NCI-H82 (cell line): ENCODE measurements at places on chromosomes 13 and 19.

DNA sequence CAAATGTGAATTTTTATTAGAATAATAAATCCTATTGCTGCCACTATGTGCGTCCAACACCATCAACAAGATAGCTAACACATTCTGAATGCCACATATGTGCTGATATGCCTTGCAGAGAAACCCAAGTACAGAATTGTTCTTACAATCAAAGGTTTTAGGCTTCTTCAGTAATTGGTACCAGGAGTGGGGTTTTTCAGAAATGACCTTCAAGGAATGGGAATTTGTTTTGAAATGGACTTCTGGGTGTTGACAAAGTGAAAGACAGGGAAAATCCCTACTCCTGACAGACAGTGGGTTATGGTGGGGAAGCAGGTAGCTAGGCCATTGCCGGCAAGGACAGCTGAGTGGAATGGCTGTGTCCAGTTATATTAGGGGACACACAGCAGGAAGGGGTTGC, 5.7 kb downstream of the SYT3 start:
- DNase-seq, result no peak

DNA sequence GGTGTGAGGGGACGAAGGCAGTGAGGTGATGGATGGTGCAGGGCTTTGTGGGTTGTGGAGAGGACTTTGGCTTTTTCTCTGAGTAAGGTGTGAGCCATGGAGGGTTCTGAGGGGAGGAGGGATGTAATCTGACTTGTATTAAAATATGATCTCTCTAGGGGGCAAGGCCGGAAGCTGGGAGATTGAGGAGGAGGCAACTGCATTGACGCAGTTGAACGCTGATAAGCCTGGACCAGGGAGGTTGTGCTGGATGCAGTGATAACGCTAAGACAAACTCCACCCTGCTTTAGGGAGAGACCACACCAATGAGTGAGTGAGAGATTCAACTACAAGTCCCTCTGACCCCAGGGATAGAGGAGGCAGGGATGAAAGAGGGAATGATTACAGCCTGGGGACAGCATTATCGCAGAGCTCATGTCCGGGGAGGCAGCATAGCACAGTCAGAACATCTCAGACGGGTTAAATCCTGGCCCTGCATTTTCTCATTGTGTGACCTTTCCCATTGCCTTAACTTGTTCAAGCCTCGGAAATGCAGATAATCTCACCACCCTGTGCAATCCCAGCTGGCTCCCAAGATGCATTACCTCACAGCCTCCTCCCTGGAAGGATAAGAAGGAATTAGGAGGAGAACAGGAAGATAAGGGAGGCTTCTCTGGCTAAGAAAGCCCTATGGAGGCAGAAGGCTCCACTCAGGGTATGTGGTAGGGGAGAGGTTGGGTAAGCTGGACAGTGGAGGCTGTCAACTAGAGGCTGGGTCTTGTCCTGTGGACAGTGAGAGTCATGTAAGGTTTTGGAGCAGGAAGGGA, 124.2 kb downstream of the CACNA1A start:
- DNase-seq, result peak; percentile 22

- no peak for DNase-seq
Measured at GRCh38 chr13:41675306-41675705, 218.0 kb downstream of the RGCC start.

GRCh38 chr13:88097541-88097940, 426.4 kb downstream of the SLITRK5 start:
- no peak for DNase-seq

GRCh38 chr19:35843676-35844481, 8.4 kb downstream of the NPHS1 start:
- peak; percentile 81 for DNase-seq

DNA sequence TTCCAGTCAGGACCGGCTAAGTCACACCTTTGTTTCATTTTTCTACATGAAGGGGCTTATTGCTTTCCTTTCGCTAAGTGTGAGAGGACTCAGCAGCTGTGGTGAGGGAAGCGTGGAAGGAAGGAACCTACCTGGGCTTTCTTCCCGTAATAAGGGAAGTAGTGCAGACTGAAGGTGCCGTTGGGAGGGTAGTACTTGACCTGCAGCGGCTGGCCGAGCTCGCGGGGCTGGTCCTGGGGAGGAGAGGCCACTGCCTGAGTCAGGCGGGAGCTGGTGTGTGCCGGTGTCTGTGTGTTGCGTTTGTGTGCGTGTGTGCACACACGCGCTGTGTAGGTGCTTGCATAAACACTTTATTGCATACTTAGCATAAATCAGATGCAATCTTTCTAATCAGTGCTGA, 7.7 kb downstream of the ATP4B start:
- DNase-seq, result no peak
